Activated T-cell treated with anti-CD3 and anti-CD28 coated beads, Interleukin-2, amount 50 U/mL, for 24 hours (primary cell): ENCODE measurements at places on chromosomes 13 and 19.

GRCh38 chr13:111484959-111485358 lies 164.5 kb downstream of the TEX29 start:
- DNase-seq: no peak

GRCh38 chr13:48579165-48579918 lies 46.5 kb upstream of the RCBTB2 start:
- no peak for DNase-seq

DNA sequence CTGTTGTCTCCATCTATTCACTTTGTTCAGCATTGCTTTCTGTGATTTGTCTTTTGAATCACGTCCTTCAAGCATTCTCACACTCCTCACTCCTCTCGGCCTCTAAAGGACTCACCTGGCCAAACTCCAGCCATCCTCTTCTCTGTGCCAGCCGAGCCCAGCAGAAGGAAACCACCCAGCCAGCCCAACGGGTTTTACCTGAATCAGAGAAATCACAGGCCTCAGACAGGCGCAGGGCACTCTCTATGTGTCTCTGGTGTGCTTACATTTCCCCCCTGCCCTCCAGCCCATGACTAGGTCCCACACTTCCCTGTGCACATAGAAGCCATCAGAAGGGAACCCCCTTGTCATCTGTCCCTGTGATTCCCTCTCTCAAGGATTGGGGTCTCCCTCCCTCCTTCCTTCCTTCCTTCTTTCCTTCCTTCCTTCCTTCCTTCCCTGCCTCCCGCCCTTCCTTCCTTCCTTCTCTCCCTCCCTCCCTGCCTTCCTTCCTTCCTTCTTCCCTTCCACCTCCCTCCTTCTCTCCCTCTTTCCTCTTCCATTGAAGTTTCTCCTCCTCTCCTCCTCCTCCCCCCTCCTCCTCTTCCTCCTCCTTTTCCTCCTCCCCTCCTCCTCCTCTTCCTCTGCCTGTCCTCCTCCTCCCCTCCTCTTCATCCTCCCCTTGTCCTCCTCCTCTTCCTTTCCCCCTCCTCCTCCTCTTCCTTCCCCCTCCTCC lies 8.8 kb upstream of the ZNF541 start:
- no peak for DNase-seq

GRCh38 chr13:79404985-79405384 lies 1.1 kb downstream of the RBM26 start:
- peak; percentile 38 for DNase-seq

DNA sequence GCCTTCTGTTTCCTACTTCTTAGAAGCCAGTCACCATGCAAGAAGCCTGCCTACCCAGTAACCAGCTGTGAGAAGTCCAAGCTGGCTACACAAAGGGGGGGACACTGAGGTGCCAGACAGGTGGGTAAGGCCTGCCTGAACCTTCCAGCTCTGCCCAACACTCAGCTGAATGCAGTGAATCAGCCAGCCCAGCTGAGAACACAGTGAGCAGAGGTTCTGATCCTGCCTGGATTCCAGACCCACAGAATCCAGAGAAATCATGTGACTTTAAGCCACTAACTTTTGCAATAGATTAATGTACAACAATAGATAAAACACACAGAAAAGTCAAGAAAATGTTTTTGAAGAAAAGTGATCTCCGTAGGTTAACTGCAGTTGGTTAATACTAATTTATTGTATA lies 151.7 kb downstream of the EFNB2 start:
- no peak for DNase-seq

GRCh38 chr13:26680123-26680450 lies 80.5 kb downstream of the GPR12 start:
- DNase-seq: no peak

DNA sequence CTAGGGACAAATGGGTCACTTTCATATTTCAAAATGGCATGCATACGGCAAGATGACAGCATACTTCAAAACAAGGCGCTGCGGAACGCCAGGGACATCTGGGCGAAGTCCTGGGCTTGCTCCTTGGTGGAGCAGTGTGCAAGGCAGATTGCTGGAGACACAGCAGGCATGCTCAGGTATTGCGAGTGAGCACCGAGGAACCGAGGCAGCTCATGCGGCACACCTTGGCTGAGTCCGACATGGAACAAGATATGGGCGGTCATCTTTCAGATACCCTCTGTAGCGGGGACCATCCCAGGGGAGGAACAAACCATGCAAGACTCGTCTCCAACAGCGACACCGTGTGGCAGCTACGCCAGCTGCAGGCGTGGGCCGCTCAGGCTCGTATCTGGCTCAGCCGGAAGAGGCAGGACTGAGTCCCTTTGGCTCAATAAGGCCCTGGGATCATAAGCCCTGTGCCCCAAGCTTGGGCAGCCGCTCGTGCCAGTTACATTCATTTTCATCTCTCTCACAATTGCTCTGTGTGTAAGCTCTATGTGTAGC lies 112.4 kb downstream of the NUFIP1 start:
- peak; percentile 39 for DNase-seq

- peak; percentile 64 for DNase-seq
These were observed 5.1 kb downstream of the EGLN2 start for GRCh38 chr19:40803857-40804782.

GRCh38 chr13:100434010-100434763 lies 154.4 kb downstream of the GGACT start:
- no peak for DNase-seq

DNA sequence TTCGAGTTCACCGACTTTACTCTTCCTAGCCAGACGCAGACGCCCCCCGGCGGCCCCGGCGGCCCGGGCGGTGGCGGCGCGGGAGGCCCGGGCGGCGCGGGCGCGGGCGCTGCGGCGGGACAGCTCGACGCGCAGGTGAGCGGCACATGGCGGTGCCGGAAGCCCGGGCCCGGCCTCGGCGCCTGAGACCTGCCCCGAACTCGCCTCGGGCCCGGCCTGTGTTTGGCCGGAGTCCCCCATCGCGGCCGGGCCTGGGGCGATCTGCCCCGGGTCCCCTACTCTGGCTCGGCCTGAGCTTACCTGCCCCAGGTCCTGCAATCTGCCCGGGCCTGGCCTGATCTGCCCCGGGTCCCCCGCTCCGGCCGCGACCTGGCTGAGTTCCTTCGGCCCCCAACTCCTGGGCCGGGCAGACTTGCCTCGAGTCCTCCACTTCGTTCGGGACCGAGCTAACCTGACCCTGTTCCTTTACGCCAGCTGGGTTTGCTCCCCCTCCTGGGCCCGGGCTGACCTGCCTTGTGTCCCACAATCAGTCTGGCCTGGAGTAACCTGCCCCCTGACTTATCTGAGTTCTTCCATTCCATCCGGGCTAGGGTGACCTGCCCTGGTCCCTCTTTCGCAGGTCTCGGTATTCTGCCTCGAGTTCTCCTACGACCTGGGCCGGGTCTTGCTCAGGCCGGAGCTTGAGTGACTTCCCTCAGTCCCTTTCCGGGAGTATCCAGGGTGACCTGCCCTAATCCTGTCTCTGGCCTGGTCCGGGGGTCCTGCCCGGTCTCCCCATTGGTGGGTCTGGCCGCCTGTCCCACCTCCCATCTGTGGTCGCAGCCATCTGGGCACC lies 764 bp downstream of the UPF1 start:
- peak; percentile 64 for DNase-seq

DNA sequence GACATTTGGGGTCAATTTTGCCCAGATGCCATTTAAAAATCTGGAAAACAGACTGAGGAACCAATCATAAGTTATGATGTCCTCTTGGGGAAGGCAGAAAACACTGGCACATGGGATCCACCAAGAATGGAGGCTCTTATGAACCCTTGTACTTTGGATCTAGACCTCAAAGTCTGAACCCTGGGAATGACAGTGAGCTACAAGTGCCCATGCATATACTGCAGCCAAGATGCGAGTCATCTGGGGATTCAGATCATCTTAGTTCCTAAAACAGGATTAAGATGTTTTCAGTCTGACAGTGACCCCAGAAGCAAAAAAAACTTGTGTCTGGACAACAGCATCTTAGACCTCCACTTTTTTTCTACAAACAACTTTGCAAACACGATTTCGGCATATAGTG lies 100.2 kb upstream of the SIAH3 start:
- no peak for DNase-seq
